ENCODE measurements at places on chromosomes 5 and 9.

DNA sequence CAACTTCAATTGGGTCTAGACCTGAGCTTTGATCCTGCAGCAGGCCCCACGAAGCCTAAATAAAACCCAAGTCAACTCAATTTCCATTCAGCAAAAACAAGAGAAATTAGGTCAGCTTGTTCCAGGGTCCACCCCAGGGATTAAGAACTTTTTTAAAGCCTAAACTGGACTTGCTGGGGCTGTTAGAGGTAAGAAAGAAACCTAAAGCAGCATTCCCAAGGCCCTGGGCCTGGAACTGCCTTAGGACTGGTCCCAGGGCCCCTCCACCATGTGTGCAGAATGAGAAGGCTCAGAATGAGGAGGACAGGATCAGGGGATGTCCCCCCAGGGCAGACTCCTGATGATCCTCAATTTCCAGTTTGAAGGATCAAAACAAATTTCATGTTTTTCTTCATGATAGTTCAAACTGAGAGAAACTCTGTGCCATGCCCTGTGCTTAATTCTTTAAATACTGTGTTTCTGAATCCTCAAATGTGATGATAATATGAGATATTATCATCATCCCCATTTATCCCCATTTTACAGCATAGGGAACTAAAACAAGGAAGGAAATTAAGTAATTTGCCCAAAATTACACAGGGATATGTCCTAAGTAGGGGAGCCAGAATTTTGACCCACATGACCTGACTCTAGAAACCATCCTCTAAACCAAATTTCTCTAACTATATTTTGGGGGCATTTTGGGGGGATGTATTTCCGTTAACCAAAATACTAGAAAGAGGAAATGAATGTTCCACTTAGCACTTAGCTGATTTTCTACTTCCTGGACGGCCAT lies 64.5 kb downstream of the DENND1A start:
- DNase-seq: no peak

DNA sequence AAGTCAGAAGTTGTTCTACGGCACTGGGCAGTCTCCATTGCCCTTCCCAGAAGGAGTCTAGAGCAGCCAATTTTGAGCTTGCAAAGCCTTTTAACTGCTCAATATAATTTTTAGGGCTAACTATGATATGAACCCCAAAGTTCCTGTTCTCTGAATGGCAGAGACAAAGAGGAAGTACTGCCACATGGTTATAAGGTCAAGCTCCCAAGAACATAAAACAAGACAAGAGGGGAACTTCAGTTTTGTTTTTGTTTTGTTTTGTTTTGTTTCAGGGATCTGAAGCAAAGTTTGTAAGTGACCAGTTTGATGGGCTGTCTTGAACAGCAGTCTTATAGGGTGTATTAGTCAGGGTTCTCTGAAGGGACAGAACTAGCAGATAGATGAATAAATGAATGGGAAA lies 11.9 kb upstream of the SMC2 start:
- DNase-seq: no peak

- DNase-seq: no peak
Observed at GRCh38 chr5:76622076-76622475, 1.1 kb downstream of the F2RL2 start.

DNA sequence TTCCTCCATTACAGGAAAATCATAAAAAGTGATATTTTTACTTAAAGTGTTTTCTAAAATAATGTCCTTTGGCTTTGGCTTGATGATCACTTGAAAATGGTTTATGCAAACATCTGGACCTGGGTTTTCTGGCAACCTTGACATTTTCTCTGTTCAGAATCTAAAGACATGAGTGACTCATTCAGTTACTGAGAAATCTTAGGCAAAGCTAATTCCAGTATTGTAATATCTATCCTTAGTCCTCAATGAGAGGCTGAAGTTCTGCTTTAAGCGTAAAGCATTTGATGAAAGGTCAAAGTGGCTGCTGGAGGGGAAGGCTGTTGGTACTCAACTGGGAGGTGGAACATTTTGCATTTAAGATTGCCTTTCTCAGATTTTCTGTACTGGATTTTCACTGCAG lies 2.3 kb downstream of the MAN2A1 start:
- no peak for DNase-seq

GRCh38 chr9:128972956-128973355 lies 25.5 kb downstream of the NUP188 start:
- no peak for DNase-seq

GRCh38 chr9:127262602-127263001 lies 2.0 kb upstream of the GARNL3 start:
- no peak for DNase-seq

GRCh38 chr5:83726912-83727311 lies 6.3 kb upstream of the HAPLN1 start:
- no peak for DNase-seq

GRCh38 chr5:16600946-16601345 lies 15.9 kb downstream of the RETREG1 start:
- no peak for DNase-seq

DNA sequence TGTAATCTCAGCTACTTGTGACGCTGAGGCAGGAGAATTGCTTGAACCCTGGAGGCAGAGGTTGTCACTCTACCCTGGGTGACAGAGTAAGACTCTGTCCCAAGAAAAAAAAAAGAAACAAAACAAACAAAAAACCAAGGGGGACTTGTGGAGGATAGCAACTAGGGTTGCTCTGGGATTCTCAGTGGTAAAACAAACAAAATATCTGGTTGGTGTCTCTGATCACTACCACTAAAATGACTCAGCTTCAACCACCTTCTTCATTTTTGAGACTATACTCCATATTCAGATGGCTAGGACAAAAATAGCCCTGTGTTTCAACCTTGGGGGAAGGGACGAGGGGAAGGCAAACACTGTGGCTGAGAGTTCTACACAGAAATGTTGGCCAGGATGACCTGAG lies 110.3 kb downstream of the ARRDC3 start:
- peak; percentile 28 for DNase-seq

GRCh38 chr5:152332716-152333460 lies 72.2 kb downstream of the NMUR2 start:
- DNase-seq: no peak

- DNase-seq: no peak
Observed at GRCh38 chr9:8101607-8102006, 302.0 kb upstream of the DMAC1 start.

- no peak for DNase-seq
Observed at GRCh38 chr5:151721812-151722391, 35.2 kb upstream of the SPARC start.

DNA sequence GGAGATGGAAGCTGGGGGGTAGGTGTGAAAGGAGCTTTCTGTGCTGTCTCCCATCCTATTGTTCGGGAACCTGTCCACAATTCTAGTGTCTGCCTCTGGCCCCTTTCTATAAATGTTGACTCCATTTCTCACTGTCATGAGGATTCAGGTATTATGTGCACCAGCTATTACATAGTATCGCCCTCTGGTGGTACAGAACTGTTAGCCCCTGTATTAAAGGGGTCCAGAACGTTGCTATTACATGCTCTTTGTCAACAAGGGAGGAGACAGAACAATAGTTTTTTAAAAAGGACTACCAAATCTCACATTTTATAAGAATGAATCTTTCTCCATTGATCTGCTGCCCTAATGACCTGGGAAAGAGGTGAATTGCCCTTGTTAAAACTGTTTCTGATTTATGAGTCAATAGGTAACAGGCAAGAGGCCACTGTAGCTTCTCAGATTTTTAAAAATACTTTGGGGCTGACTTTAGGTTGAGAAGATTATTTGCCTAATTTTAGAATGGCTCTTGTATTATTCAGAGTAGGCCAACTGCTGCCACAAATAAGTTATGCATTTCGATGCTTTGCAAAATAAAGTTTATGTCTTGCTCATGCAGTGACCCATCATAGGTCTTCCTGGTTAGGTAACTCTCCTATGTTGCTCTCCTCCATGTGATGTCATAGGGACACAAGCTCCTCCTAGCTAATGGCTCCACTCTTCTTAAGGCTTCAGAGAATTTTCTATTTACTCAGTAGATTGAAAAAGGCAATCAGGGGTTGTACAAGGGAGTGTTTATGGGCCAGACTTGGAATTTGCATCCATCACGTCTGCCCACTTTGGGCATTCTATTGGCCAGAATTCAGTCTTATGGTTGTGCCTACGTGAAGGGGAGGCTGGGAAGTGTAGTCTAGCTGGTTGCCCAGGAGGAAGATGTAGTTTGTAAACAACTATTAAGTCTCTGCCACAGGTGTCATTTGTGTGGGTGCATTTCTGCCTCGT lies 20.8 kb downstream of the DCANP1 start:
- DNase-seq: peak; percentile 69

GRCh38 chr5:151740958-151741373 lies 17.5 kb downstream of the ATOX1 start:
- no peak for DNase-seq

DNA sequence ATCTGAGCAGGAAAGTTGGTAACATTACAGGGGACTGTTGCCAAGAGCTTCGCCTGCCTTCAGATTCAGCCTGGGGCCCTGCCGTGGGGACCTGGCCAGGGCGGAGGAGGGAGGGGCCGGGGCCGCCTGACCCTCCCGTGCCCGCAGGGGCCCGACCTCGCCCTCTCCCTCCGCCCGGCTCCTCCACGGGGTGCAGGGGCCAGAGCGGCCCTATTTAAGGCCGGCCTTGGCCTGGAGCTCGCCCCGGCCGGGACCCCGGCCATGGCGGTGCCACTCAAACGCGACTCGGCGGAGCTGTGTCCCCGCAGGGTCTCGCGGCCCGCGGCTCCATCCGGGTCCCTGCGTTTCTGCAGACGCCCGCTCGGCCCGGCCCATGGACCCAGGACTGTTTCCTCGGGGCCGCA lies 757 bp downstream of the TMEM250 start:
- no peak for DNase-seq

- no peak for DNase-seq
Observed at GRCh38 chr5:107533910-107534876, 136.5 kb downstream of the EFNA5 start.

- no peak for DNase-seq
Observed at GRCh38 chr9:3237121-3237520, 288.7 kb downstream of the RFX3 start.

GRCh38 chr9:124939944-124940343 lies 939 bp downstream of the GOLGA1 start:
- DNase-seq: no peak

DNA sequence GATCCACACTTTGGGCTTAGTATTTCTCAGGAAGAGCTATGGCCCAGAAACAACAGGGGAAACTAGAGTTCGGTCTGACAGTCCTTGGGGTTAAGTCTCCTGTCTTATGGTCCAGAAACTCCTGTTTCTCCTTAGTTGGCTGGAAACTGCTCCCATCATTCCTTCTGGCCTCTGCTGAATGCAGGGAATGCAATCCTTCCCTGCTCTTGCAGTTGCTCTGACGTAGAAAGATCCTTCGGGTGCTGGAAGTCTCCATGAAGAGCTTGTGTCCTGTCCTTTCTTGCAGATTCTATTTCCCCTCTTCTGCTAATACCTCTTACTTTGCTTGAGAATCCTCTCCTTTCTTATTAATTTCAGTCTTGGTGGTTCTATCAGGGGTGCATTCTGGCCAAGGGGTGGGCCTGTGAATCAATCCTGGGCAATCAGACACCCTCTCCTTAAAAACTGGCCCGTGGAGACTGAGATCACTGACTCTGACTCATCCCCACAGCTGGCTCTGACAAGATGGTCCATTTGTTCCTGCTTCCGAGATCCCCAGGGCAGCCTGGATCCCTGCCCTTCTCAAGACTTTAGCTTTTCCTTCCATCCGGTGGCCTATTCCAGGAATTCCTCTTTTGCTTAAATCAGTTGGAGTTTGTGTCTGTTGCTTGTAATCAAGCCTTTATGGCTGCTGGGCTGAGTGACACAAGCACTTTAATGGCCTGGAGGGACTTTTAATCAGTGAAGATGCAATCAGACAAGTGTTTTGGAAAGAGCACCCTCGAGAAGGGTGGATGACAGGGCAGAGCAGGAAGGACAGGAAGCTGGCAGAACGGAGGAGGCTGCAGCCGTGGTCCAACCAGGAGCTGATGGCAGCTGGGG lies 23.7 kb downstream of the PTGS1 start:
- DNase-seq: no peak

DNA sequence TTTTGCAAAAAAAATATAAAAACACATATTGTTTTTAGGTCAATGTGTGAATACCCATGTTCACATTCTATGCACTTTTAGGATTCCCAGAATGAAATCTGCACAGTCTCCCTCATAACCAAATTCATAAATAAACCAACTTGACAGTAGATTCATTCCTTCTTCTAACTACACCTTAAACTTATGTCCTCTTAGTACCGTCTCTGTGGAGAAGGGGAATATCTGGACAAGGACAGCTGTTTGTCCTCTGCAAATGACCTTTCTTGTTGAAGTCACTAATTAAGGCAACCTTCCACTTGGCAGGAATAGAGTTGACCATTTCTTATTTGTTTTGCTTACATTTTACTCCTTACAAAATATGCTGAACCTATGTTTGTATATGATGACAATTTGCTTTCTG lies 71.1 kb downstream of the FBN2 start:
- DNase-seq: no peak

DNA sequence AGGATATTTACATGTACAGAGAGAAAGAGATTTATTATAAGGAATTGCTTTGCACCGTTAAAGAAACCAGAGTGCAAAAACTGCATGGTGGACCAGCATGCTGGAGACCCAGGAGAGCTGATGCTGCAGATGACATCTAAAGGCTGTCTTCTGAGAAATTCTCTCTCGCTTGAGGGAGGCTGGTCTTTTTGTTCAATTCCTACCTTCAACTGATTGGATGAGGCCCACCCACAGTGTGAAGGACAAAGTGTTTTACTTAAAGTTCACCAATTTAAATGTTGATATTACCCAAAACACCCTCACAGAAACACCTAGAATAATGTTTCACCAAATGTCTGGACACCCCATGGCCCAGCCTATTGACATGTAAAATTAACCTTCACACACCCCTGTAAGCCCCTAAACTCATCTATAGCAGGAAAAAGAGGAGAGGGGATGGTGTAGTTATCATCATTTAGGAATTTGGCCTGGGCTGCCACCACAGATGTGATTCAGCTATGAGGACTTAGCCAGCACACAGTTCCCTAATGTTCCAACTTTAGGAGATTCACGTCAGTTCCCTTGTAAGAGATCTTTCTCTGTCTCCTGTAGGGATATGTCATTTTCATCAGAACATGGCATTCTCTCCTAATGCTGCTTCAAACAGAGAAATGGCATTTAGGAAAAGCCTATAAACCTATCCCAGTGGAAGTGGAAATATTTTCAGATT lies 358.2 kb upstream of the TLE4 start:
- no peak for DNase-seq

- no peak for DNase-seq
Observed at GRCh38 chr5:4114452-4114851, 518.8 kb downstream of the IRX1 start.

- DNase-seq: no peak
Observed at GRCh38 chr9:127084076-127085039, 38.1 kb downstream of the ANGPTL2 start.

DNA sequence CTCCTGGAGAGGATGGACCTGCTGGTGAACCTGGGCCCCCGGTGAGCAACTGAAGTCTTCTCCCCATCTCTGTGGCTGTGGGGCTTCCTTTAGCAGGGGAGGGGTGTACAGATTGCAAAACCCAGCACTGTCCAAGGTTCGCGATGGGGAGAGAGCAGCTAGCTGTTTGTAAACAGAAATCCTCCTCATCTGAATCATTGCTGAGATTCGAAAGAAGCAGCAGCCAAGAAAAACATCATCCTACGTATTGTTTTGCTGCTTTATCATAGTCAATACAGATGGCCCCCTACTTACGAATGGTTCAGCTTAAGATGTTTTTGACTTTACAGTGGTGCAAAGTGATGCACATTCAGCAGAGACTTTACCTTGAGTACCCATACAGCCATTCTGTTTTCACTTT lies 80.0 kb upstream of the TGFBR1 start:
- no peak for DNase-seq
